ENCODE measurements at places on chromosomes 6 and 20. TPM values are rescaled to one million over a fixed set of nuclear protein-coding genes. Genes with fewer than 3 reads are reported as not detected.

Gene SLC22A23
- 21.1 TPM for total RNA-seq

Gene MOXD1
- 14.0 TPM for total RNA-seq

Gene SLC4A11
- total RNA-seq: 10.0 TPM

Gene C20orf202
- total RNA-seq: not detected

Gene ITPR3
- total RNA-seq: 155 TPM

Gene SIGLEC1
- total RNA-seq: not detected

Gene SGK2
- total RNA-seq: 0.33 TPM

Gene SLC22A7
- not detected for total RNA-seq

Gene TMEM63B
- total RNA-seq: 121 TPM

Gene SLA2
- total RNA-seq: not detected

Gene THBD
- 1.4 TPM for total RNA-seq
